DMS53 (cell line): ENCODE measurements at places on chromosomes 3 and 15.

- no peak for DNase-seq
These were observed 27.0 kb downstream of the KATNBL1 start for GRCh38 chr15:34182942-34183341.

DNA sequence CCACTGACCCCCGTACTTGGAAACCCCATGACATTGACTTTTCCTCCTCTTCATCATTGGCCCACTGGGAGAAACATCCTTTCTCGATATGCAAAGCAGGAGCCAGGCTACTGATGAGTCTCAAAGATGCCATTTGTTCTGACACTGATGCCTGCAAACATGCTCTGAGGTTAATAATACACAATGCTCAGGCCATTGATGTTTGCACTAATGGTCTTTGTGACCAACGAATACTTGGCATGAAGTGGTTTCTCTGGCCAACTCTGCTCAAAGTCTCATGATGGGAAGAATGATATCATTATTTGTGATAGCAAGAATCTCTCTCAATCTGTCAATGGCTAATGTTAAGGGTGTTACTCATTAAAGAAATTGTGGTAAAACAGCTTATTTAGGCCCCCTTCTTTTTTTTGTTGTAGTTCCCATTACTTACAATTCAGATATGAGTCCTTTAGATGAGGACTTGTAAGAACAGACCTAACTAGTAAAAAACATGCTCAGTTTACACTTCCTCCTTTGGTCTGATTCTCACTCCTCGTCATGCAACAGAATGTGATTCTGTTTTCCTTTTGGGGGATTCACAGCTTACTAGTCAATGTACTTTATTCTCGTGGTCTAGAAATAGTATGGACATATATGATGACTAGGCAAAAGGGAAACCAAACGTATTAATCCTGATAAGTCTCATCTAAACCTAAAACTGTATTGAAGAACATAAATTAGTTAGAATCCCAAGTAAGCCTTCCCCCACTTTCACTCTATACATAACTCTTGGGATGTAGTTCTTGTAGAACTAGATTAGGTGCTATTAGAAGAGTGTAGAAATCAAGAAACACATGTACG is 488.8 kb upstream of the DPPA4 start:
- DNase-seq, result no peak

DNA sequence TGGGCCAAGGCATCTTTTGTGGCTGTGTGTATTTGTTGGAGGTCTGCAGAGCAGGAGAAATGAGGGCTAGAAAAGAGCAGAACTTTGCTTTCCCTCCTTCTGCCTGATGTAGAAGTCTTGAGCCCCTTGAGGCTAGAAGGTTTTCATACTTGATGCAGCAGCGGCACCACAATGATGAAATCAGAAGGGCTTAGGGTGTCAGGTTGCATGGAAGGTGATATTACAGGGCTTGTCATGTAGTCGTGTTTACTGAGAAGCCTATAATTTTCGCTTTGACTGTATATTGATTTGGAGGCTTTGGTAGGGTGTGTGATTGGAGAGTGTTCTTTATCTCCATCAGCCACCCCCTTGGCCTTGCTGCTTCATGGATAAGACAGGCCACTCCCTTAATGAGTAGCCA is 339.8 kb downstream of the THSD4 start:
- peak; percentile 14 for DNase-seq

- DNase-seq, result no peak
These were observed 108.6 kb upstream of the LRRFIP2 start for GRCh38 chr3:37283011-37283410.

DNA sequence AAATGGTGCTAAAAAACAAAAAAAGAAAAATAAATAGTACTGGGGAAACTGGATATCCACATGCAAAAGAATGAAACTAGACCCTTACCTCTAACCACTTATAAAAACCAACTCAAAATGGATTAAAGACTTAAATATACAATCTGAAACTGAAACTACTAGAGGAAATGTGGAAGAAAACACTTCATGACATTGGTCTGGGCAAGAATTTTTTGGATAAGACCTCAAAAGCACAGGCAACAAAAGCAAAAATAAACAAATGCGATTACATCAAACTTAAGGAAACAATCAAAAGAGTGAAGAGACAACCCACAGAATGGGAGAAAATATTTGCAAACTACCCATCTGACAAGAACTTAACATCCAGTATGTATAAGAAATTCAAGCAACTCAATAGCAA is 6.4 kb downstream of the IFT57 start:
- no peak for DNase-seq

- DNase-seq, result no peak
These were observed 5.5 kb downstream of the AP2M1 start for GRCh38 chr3:184180165-184180564.

- DNase-seq, result no peak
These were observed 255.1 kb upstream of the TPM1 start for GRCh38 chr15:62787401-62787800.

DNA sequence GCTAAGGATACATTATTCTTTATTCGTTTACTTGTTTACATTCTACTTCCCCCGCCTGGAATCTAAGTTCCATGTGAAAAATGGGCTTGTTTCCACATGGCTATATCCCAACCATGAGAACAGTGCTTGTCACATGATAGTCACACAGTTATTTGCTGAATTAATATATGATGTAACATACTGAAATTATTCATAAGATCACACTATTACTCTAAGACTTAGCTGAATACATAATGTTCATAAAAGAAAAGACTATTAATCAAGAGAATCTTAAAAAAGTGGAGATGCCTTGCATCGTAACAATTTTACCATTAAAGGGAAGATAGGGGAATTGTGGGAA is 6.5 kb downstream of the PBRM1 start:
- no peak for DNase-seq

DNA sequence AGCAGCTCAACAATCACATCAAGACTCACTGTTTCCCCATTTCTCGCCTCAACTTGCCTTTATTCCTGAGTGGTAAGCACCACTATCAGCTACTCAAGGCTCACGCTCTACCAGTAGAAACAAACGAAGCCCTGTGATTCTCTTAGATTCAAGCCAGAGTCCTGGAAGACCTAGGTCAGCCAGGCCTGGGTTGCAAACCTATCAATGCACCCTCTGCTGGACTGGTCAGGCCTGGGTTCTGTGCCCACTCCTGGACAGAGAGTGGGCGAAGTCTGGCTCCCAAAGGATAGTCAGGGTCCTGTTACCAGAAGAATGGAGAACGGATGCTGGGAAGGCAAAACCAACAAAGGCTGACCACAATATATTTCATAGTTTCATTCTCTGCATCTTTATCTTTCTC is 308.4 kb downstream of the SHQ1 start:
- no peak for DNase-seq

- peak; percentile 84 for DNase-seq
These were observed 33.3 kb downstream of the CA12 start for GRCh38 chr15:63348392-63348791.

GRCh38 chr3:16884748-16885592 is at the start of gene PLCL2:
Gene PLCL2 (plus strand): TSS chr3:16884955. CDS start chr3:16885040, 85 bp downstream.
- DNase-seq, result peak; percentile 36

DNA sequence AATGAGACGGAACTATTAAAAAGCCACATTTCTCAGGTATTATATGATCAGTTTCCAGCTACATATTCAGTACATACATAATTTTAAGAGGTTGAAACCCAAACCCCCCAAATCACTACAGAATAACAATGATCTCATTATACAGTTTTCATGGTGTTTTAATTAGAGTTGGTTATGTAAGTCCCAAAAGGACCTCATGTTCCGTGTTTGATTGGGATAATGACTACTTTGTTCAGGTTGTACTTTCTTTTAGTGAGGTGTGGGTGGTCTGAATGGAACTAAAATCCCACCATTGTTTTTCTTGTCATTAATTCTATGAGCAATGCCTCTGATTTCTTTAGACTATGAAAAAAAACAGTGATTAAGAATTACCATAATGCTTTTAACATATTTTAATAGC is 905.6 kb downstream of the NAALADL2 start:
- DNase-seq, result no peak

GRCh38 chr15:50687302-50687902 is 805 bp upstream of the TRPM7 start:
- no peak for DNase-seq

GRCh38 chr3:101533603-101533968 is 20.6 kb upstream of the SENP7 start:
- DNase-seq, result no peak

DNA sequence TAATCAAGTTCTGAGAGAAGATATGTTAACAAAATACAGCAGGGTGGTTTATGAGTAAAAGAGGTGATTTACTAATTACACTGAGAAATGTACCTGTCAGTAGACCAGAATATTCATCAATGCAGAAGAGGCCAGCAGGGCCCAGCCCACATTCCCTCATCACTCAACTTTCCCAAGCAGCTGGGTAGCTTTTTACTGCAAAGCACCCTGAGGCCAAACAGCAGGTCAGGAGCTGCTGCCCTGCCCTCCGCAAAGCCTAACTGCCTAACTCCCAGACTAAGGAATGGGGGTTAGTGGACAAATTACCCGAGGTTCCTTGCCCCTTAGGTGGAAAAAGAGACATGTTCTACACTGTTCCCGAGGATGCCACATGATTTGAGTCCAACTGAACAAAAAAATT is 108.2 kb downstream of the TBL1XR1 start:
- no peak for DNase-seq

- no peak for DNase-seq
These were observed 141.2 kb downstream of the LRRC3B start for GRCh38 chr3:26763723-26764122.

DNA sequence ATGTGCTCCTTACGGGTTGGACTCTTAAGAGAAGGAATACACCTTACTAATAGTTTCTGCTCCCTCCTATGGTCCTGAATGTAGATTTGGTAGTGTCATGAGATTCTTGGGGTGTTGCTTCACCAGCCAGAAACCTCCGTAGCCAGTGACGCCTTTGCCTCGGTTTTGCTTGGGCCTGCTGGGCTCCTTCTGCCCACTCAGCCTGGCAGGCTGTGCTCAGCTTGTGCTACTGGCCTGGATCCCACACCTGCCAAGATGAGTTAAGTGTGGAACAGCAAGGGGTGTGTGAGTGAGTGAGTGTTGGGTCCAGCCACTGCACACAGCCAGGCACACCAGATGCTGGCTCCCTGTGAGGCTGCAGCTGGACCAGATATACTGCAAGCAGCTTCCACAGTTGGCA is 560.1 kb downstream of the NLGN1 start:
- no peak for DNase-seq

DNA sequence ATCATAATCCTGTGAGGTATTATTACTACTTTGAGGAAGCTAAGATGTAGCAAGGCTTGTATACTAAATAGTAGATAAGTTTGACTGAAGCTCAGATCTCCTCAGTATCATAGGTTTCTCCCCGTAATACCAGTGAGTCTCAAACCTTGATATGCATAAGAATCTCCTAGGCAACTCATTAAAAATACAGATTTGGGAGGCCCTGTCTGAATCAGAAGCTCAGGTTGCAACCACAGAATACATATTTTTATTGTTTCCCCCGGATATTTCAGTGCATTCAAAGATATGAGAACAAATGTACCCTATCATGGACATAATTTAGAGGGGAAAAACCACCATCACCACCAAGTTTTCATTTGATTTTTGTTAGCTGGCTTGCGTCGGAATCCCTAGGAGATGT is 242.1 kb upstream of the C2CD4B start:
- DNase-seq, result no peak

GRCh38 chr15:77508541-77509243 is 88.0 kb downstream of the HMG20A start:
- no peak for DNase-seq

DNA sequence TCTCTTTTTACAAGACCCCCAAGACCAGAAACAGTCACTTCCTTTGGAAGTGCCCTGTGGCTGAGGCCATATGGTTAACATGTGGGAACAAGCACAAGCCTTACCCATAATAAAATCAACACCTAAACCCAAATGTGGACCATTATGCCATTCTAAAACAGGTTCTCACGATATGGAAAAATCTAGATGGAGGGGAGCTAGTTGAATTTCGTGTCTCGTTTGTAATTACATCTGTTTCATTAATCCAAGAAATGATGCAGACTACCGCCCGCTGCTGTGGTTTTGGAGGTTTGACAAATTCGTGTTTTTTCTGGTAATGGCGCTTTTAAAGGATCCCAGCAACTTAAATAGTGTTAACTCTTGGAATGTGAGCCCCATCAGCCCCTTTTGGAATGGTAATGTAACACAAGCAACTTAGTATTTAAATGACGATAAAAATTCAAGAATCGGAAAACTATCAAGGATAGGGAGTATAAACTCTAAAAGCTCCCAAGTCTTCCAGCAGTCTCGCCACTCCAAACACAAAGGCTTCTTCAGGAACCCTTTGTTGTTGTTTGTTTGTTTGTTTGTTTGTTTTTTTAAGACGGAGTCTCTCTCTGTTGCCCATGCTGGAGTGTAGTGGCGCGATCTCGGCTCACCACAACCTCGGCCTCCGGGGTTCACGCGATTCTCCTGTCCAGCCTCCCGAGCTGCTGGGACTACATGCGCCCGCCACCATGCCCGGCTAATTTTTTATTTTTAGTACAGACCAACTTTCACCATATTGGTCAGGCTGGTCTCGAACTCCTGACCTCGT is 1.1 kb downstream of the CNBP start:
- DNase-seq, result peak; percentile 46

GRCh38 chr15:57476533-57476975 is 100.2 kb downstream of the CGNL1 start:
- DNase-seq, result no peak

- no peak for DNase-seq
These were observed 6.4 kb upstream of the MGA start for GRCh38 chr15:41653760-41654159.

GRCh38 chr3:125382298-125382697 is 7.2 kb upstream of the ZNF148 start:
- no peak for DNase-seq

DNA sequence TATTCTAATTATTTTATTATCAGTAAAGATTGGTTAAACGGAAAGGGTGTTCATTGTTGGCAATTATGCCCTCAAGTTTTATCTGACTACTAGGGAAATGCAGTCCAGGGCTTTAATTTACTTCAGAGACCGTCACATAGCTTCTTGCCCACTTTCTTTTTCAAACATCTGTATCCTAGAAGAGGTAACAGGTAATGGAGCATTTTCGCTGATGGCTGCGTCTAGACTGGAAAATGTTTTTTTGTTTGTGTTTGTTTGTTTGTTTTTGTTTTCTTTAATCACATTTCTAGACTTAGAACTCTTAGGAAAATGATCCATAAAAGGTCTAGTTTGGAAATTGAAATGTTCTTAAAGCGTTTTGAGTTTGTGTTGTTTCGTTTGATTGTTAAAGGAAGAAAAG is 71.4 kb downstream of the ANXA2 start:
- DNase-seq, result no peak

DNA sequence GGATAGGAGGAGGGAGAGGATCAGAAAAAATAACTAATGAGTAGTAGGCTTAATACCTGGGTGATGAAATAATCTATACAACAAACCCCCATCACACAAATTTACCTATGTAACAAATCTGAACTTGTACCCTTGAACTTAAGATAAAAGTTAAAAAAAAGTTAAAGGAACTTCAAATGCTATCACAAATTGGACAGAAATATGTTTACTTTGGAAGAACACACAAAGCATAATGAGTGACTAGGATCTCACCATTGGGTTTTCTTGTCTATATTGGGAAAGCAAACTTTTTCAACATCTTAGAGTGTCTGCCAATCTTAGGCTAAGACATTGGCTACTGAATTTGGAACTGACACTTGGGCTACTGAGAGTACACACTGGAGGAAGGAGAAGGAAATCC is 140.4 kb downstream of the THRB start:
- DNase-seq, result no peak
